Muscle of back (tissue), 13 donors: ENCODE measurements at places on chromosomes 16 and 17. TPM values are rescaled to one million over a fixed set of nuclear protein-coding genes. Genes with fewer than 3 reads are reported as not detected.

DNA sequence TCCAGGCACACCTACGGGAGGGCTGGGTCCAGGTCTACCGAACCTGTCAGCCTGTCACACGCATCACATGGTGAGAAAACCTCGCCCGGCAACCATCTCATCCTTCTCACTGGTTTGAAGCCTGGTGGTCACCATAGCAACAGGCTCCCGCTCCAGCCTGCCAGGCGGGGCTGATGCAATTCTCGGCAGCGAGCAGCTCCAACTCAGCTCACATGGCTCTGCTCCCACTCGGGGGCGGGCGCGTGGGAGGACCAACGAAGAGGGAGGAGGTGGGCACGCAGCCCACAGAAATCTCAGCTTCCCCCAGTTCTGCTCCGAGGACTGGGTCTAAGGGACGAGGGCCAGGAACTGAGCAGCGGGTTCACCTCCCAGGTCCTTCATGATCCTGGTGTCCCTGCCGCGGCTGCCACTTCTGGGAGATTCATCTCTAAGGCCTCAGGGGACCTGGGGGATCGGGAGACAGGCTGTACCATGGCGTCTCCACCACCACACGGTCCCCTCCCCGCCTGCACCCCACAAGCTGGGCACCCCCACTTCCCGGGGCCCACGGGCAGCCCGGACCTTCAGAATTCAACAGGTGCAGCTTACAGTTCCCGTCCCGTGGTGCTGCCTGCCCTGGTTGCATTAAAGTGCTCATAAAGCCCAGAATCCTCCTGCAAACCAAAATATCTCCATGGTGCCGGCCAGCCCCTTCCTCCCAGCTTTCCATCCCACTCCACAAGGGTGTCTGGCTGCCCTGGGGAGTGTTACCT is 25.8 kb downstream of the ABR start:
- peak; percentile 35 for DNase-seq

GRCh38 chr16:55663765-55664677 is 8.2 kb downstream of the SLC6A2 start:
- no peak for DNase-seq

- DNase-seq, result peak; percentile 94
These were observed at the start of gene FCSK for GRCh38 chr16:70454222-70455034. Gene FCSK (plus strand): TSS chr16:70454595. CDS start chr16:70463191, 8,596 bp downstream.

GRCh38 chr16:20911361-20911760 is 10.8 kb downstream of the LYRM1 start:
- no peak for DNase-seq

GRCh38 chr16:67310561-67310960 is 16.0 kb downstream of the KCTD19 start:
- DNase-seq, result no peak

GRCh38 chr16:89410794-89411309 is 79.5 kb downstream of the ANKRD11 start:
- DNase-seq, result peak; percentile 62

GRCh38 chr17:29881256-29881655 is 48.8 kb downstream of the SSH2 start:
- DNase-seq, result no peak

DNA sequence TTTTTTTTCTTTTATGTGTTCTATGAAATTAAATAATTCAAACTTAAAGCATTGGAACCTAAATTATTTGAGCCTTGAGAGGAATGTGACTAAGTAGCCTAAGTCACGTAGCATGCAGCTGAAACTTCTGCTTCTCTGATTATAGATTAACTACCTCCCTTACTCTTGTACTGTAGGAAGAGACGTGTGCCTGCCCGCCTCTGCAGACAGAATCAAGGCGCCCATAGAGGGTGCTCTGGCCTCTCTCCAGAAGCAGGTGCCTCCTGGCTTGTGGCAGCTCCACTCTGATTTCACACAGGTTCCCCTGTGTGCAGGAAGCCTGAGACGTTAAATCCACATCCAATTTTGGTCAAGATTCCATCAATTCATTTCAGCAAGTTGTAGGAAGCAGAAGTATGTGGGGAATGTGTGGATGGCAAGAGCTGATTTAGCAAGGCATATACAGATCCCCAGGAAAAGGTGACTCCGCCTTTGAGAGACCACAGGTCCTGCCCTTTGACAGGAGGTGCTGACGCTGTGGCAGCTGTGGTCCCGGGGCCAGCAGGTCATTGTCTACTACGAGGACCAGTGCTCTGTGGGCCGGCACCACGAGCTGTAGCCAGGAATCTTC is 1418.8 kb downstream of the CDH11 start:
- DNase-seq, result no peak

GRCh38 chr16:57534337-57534880 is 2.0 kb downstream of the CCDC102A start:
- no peak for DNase-seq

- no peak for DNase-seq
These were observed 1.1 kb downstream of the PRSS22 start for GRCh38 chr16:2856686-2857450.

DNA sequence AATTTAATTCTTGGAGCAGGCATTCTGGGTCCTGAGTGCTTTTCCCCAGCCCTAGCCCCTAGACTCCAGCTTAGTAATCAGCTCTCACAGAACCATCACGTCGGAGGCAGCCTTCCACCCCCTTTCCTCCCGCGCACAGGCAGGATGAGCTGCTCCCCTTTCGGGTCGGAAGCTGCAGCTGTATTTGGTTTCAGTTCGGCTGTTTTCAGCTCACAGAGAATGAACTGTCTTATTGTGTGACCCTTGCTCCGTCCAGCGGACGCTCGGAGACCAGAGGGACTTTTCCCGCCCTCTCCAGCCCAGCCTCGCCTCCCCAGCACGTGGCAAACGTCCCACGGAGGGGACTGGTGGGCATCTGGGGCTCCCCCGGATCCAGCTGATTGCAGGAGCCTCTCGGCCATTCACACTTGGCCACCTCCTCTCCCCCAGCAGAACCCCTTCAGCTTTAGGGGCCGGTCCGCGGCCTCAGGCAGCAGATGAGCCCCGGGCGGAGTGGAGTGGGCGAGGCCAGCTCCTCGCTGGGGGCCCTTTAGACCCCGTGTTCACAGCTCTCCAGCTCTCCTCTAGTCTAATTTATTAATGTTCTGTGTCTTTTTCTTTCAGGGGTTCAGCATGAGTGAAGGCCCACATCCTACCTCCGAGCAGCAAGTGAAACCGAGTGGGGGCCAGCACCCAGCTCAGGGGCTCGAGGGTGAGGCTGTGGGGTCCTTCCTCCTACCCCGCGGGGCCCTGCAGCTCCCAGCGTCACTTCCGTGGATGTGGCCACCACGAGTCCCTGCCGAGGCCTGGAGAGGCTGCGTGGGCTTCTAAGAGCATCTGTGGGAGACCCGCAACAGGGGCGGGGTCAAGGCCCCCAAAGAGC is 863 bp upstream of the UTS2R start:
- DNase-seq, result peak; percentile 70

GRCh38 chr17:28480799-28481571 is 7.5 kb downstream of the SLC13A2 start:
- no peak for DNase-seq

DNA sequence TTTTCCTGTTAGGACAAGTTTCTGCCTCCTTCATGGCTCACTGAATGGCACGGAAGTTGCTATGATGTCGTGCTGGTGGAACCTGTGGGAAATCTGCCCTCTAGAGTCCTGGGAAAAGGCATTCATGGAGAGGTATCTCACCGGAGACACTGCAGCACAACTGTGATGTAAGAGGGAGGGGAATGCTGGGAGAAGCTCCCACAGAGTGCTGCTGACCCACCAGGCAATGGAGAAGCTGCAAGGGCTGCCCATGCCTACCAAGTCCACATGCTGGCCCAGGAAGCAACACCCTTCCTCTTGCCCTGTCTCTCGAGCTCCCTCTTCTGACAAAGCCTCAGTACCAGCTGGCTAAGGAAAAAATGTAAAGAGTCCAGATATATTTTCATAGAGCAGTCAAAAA is 45.2 kb upstream of the SLC5A11 start:
- no peak for DNase-seq

GRCh38 chr17:19242323-19242722 is 5.2 kb downstream of the EPN2 start:
- no peak for DNase-seq

- DNase-seq, result no peak
These were observed 259.7 kb downstream of the PRKCA start for GRCh38 chr17:66562119-66562518.

- DNase-seq, result no peak
These were observed 3.0 kb upstream of the KRT15 start for GRCh38 chr17:41521574-41522261.

DNA sequence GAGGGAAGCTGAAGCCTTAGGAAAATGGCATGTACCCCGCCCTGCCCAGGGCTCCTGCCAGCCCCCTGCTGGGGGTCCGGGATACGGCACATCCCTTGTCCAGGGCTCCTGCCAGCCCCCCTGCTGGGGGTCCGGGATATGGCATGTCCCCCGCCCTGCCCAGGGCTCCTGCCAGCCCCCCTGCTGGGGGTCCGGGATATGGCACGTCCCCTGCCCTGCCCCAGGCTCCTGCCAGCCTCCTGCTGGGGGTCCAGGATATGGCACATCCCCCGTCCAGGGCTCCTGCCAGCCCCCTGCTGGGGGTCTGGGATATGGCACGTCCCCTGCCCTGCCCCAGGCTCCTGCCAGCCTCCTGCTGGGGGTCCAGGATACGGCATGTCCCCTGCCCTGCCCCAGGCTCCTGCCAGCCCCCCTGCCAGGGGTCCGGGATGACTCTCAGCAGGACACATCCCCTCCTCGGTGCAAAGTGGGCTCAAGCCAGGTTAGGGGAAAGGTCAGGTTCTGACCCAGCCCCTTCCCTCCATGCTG is 43.2 kb downstream of the RPH3AL start:
- no peak for DNase-seq

- no peak for DNase-seq
These were observed 8.5 kb downstream of the NR1D1 start for GRCh38 chr17:40091691-40092397.

DNA sequence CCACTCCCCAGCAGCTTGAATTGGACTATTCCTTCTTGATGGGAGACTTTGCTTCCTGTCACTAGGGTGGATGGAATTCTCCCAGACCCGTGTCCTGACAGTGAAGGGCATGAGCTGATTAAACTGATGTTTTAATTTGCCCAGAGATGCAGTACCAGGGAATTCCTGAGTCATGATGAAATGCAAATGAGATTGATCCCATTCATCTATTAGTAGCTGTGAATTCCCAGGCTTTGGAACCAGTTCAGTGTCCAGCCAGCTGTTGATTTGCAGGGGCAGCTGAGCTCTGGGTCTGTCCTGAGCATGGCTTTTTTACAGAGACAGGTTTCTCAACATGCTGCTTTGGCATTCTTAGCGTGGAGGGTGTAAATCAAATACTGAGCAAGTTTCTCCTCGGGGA is 157.9 kb downstream of the PITPNC1 start:
- no peak for DNase-seq

DNA sequence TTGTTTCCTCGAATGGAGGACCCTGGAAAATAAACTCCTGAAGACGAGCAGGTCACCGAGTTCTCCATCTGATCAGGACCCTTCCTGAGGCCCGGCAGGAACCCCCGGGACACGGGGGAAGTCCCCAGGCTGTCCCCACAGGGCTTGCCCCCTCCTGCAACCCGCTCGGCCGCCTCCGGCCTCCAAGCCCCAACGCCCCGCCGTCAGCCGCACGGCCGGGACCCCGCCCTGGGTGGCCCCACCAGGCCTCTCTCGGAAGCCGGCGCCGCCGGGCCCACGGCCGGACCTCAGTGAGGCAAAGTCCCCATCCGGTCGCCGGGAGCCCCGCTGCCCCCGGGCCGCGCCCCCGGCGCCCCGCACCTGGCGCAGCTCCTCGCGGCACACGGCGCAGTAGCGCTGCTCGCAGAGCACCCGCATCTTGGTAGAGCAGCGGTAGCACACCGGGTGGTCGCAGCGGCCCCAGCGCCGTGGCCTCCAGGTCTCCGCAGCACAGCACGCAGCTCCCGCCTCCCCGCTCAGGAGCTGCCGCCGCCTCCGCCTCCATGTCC is 383 bp downstream of the ZNF598 start:
- DNase-seq, result no peak

DNA sequence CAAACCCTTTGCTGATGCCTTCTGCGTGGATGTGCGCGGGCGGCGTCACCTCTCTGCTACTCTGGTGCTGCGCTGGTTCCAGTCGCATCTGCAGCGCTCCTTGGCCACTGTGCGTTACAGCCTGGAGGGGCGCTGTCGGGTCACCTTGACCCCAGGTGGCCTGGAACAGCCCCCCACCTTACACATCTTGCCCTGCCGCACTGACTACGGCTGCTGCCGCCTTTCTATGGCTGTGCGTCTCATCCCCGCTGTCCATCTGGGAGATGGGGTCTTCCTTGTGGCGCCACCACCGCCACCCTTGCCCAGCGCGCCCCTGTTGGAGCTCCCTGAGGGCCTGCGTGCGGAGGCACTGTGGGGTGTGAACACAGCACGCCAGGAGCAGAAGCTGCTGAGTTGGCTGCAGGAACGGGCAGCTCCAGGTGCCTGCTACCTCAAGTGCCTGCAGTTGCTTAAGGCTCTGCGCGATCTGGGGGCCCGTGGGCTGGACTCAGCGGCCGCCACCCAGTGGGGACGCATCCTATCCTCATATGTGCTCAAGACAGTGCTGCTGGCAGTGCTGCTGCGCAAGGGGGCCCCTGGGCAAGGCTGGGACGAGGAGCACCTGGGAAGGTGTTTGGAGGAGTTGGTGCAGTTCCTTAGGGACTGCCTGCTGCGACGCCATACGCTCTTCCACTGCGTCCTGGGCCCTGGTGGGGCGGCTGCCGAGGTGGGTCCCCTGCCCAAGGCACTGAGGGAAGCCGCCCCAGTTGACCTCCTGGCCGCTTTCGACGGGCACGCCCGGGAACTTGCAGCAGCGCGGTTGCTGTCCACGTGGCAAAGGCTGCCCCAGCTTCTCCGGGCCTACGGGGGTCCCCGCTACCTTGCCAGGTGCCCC is 1.6 kb downstream of the ITPRIPL2 start:
- DNase-seq, result no peak

GRCh38 chr17:82323514-82324234 is 6.3 kb upstream of the CD7 start:
- no peak for DNase-seq

GRCh38 chr16:14351647-14352046 is 278.4 kb downstream of the PARN start:
- no peak for DNase-seq

DNA sequence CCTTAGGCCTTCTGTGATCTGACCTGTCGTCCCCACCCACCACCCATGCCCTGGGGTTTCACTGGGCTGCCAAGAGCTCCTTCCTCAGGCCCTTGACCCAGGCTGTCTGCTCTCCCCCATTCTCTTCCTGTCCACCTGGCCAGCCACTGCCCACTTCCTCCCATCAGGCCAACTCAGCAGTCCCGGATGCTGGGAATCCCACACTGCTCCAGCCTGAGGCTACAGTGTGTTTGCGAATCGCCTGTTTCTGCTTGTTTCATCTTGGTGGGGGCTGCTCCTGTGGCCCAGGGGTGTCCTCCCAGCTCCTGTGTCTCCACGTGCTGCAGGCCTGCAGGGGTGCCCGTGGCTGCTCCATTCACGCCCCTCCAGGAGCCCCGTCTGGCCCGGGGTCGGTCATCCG is 839 bp upstream of the METRN start:
- no peak for DNase-seq

PTX4 gene
- 0.45 TPM for polyA plus RNA-seq

GP1BA gene
- 0.76 TPM for polyA plus RNA-seq

NGFR gene
- polyA plus RNA-seq, result 50.8 TPM

SLC6A2 gene
- polyA plus RNA-seq, result 1.2 TPM

NTN1 gene
- 5.7 TPM for polyA plus RNA-seq

ST6GALNAC2 gene
- polyA plus RNA-seq, result 5.2 TPM

CIBAR2 gene
- not detected for polyA plus RNA-seq

RNF227 gene
- polyA plus RNA-seq, result 5.5 TPM
